ENCODE measurements at places on chromosomes 3 and 15. TPM values are rescaled to one million over a fixed set of nuclear protein-coding genes. Genes with fewer than 3 reads are reported as not detected.

Gene GRK7
- not detected for polyA plus RNA-seq

Gene FAM81A
- polyA plus RNA-seq = 0.56 TPM

Gene DPPA2
- polyA plus RNA-seq = 6.6 TPM

Gene PLSCR5
- polyA plus RNA-seq = not detected

Gene IMPG2
- 0.03 TPM for polyA plus RNA-seq

Gene RLBP1
- 0.05 TPM for polyA plus RNA-seq

Gene PRR23A
- polyA plus RNA-seq = not detected

Gene CACNA2D2
- polyA plus RNA-seq = 24.9 TPM

Gene TMEM108
- polyA plus RNA-seq = 30.2 TPM

Gene RTP1
- 2.1 TPM for polyA plus RNA-seq

Gene TGM4
- 0.02 TPM for polyA plus RNA-seq

Gene NRROS
- 6.8 TPM for polyA plus RNA-seq

Gene CCNB2
- 76.0 TPM for polyA plus RNA-seq

Gene EFCC1
- polyA plus RNA-seq = 0.30 TPM

Gene CHAC1
- 215 TPM for polyA plus RNA-seq

Gene NUSAP1
- 65.0 TPM for polyA plus RNA-seq

Gene HEG1
- 5.3 TPM for polyA plus RNA-seq

Gene TM4SF18
- 13.6 TPM for polyA plus RNA-seq

Gene XCR1
- polyA plus RNA-seq = 0.19 TPM

Gene C3orf85
- not detected for polyA plus RNA-seq

Gene MEIS2
- polyA plus RNA-seq = 1.3 TPM

Gene LINGO1
- 114 TPM for polyA plus RNA-seq

Gene REC114
- 0.12 TPM for polyA plus RNA-seq

Gene RBPMS2
- polyA plus RNA-seq = 55.8 TPM

Gene ARID3B
- polyA plus RNA-seq = 102 TPM

Gene FANCD2OS
- polyA plus RNA-seq = not detected

Gene THUMPD3
- polyA plus RNA-seq = 16.4 TPM

Gene TRIM42
- polyA plus RNA-seq = not detected

Gene ACVR2B
- polyA plus RNA-seq = 32.2 TPM

Gene SLC22A14
- polyA plus RNA-seq = 0.03 TPM

Gene RTP4
- polyA plus RNA-seq = not detected

Gene SI
- polyA plus RNA-seq = not detected

Gene GPR27
- polyA plus RNA-seq = 10.7 TPM

Gene GP9
- polyA plus RNA-seq = not detected

Measured in H1 (cell line).